ENCODE measurements at places on chromosomes 2 and 18.
A peak's percentile ranks its signal among the peaks of the same experiment; 100 is the strongest.

GRCh38 chr2:620004-620403, 57.2 kb downstream of the TMEM18 start:
- DNase-seq, result no peak

DNA sequence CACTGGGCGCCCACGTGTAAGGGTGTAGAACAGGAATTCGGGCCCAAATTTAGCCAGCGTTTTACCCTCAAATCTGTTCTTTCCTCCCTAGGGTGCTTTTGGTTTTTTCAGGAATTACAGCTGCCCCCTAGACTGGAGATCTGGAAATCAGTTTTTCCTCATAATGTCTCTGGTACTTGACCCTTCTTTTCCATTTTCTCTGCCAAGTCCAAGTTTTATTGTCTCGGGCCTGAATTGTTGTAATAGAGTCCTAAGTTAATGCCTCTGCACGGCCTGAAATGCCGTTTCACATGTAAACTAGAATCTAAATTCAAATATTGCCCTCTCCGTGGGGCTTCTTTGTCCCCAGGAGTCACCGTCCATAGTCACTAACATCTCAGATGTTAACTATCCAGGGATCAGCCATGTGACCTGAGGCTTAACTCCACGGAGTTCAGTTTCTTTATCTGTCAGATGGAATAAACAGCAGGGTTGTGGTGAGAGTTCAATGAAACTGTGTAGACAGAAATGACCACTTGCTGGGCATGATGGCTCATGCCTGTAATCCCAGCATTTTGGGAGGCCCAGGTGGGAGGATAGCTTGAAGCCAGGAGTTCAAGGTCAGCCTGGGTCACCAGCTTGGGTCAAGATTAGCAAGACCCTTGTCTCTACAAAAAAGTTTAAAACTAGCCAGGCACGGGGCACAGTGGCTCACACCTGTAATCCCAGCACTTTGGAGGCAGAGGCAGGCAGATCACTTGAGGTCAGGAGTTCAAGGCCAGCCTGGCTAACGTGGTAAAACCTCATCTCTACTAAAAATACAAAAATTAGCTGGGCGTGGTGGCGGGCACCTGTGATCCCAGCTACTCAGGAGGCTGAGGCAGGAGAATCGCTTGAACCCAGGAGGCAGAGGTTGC, 12.7 kb upstream of the CABLES1 start:
- DNase-seq, result no peak

DNA sequence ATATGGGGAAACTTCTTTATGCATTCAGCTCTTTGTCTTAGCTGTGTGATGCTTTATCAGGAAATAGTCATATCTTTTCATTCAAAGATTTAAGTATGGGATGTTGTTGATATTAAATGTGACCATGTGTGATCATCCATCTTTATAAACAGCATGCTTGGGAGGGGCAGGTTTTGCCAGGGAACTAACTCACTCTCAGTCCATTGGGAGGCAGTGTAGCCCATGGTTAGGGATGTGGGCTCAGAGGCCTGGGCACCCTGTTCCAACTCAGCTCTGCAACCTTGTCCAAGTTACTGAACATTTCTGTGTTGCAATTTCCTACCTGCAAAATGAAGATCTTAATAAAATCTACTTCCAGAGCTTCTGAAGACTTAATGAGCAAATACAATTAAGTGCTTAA, 92.0 kb upstream of the BCL2L11 start:
- no peak for DNase-seq

DNA sequence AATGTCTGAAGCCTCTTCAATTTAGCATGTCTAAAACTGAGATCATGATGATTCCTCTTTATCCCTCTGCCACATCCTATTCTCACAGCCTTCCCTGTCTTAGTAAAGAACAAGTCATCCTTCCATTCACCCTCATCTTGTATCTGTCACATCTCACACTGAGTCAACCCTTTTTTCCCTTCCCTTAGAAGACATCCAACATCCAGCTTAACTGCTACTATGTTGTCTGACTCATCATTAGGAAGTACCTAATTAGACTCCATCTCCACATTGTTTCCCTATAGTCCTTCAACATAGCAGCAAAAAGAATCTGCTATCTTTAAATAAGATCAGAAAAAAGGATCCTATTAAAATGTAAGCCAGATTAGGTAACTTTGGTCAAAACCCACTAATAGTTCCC, 85.2 kb upstream of the GRB14 start:
- no peak for DNase-seq

GRCh38 chr2:136308611-136309010, 190.7 kb upstream of the CXCR4 start:
- no peak for DNase-seq

DNA sequence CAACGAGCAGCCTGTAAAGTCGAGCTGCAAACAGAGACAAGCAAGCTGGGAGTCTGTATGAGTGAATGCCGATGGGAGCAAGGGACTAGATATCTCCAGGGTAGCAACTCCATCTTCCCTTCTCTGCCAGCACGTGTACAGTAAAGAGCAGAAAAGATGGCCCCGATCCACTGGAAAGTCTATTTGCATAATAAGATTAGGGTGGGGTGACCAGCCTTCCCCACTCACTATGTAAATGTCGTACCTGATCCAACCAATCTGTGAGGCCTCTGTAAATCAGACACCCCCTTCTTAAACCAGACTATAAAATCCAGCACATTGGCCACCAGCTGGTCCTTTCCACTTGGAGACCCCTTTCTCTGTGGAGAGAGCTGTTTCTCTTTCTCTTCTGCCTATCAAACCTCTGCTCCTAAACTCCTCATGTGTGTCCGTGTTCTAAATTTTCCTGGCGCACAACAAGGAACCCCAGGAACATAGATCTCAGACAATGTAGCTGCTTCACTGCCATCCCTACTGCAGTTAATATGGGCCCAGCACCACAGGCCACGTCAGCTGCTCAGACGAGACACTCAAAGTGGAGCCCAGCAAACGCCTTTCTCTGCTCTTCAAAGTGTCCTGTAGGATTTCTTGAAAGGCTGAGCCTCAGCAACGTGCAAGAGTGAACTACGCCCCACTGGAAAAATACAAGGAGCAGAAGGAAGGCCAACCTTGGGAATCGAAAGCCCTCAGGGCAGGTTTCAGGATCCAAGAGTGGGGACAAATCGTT, 26.1 kb downstream of the DIPK1C start:
- DNase-seq, result no peak

DNA sequence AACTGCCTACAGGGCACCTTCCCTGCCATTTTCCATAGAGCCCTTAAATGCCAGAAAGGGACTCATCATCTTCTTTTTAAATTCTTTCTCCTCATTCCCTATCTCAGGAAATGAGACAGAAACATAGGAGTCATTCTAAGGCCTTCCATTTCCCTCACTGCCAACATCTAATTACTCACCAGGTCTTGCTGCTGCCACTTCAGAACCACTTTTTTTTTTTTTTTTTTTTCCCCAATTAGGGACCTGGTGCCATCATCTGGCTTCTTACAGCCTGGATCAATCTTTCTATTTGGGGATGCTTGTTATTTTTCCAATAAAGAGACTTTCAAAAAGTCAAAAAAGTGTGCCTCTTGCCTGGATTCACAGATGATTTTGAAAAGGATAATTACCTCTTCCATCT, 373.4 kb downstream of the LPIN1 start:
- DNase-seq, result no peak

GRCh38 chr2:237125967-237126366, 40.3 kb downstream of the COPS8 start:
- DNase-seq, result no peak

DNA sequence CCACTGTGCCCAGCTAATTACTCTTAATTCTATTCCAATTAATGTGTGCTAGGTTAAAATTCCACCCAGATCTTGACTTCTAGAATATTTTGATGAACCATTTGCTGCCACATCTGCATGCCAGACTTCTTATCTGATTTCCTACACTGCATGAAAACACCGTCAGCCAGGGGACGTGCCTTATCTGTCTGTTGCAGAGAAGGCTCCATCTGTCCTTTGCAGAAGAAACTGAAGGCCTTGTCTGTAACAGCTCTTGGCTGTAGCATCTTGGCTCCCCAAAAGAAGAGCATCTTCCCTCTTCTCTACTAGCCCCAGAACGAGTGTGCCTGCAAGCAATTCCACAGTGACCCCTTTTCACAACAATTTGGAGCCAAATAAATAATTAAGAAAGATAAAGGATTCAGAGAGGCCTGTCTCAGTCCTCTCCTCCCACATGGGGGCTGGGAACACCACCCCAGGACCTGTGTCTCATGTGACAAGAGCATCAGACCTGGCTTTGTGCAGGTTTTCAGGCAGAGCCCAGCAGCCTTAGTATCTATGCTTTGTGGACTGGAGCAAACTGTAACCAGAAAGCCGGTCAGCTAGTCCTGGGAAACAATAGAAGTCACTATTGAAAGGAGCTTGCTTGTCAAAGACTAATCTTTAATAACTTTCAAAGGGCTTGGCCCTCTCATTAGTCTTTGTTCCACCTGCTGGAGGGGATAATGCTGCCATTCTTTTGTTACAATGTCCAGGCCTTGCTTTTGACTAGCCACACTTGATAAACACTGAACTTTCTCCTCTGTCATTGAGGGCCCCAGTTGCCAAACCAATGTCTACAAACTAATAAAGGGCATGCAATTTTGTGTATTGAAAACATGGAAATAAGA, 84.0 kb upstream of the NEUROD1 start:
- no peak for DNase-seq

DNA sequence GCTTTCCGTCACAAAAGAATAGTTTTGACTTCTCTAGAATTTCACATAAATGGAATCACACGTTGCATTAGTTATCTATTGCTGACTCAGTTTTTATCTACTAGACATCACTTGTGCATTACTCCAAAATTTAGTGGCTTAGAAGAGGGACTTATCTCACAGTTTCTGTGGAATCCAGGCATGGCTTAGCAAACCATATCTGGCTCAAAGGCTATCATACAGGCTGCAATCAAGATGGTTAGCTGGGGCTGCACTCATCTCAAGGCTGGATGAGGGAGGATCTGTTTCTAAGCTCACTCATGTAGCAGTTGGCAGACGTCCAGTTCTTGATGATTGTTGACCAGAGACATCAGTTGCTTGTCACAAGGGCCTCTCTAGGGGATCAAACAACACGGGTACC, 6.6 kb upstream of the DSC3 start:
- DNase-seq, result no peak

GRCh38 chr2:97675430-97676113, 6.1 kb downstream of the C2orf92 start:
- DNase-seq, result no peak

- DNase-seq, result no peak
Measured at GRCh38 chr2:105379741-105380186, 19.1 kb downstream of the FHL2 start.

- DNase-seq, result peak; percentile 4
Measured at GRCh38 chr2:165203689-165204559, at the start of gene SCN3A. SCN3A (minus strand) TSS chr2:165204050; CDS start chr2:165176394, 27,656 bp downstream.

DNA sequence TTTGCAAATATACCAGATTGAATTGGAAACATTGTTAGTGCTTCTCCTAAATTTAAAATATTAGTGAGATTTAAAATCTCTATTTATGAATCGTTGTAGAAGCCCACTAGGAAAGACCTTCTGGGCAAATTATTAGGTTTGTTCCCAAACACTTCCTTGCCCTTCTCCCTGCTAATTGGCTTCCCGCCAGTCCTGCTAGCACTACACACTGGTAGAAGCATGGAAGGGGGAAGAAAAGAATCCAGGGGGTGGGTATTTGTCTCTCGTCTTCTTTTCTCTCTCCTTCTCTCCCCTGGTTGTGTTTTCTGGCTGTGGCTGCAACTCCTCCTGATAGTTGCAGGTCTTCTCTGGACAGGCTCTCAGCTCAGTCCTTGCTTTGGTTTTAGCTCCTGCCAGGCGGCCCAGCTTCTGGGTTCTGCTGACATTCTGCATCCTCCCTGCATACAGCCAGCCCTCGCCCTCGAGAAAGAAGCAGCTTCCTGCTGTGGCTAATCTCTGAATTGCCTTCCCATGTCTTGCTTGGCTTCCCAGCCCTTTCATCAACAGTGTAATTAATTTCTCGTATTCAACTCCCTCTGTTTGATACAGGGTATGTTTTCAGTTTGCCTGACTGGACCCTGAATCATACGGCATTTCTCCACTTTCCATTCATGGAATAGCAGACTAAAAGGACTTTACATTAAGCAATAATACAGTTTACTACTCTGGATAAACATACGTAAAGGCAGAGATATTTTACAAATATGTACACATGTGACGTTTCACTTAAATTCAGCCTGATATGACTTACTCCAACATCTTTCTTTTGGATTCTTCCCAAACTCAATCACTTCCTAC, 6.9 kb upstream of the PARD3B start:
- no peak for DNase-seq

DNA sequence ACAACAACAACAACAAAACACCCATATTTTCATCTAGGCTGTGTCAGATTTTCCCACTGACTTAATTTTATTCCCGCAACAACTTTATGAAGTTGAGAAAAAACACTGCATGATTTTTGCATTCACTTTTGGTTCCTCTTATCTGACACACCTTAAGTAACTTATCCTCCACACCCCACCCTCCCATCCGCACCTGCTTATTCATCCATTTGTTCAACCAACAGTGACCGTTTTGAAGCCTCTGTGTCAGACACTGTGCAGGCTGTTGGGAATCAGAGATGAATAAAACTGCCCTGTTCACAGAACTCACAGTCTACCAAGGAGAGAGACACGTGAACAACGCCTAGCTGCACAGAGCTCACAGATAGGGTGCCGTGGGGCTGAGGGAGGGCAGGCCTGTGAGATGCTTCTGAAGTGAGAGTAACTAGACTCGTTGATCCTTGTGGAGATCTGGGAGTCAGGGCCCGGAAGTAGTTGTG, 7.4 kb downstream of the CNNM4 start:
- DNase-seq, result peak; percentile 62

GRCh38 chr2:193824474-193824873, 1629.7 kb upstream of the TMEFF2 start:
- DNase-seq, result no peak

GRCh38 chr2:140734992-140735391, 1395.8 kb downstream of the LRP1B start:
- no peak for DNase-seq

- DNase-seq, result peak; percentile 57
Measured at GRCh38 chr18:9613550-9614400, 584 bp downstream of the PPP4R1 start.

DNA sequence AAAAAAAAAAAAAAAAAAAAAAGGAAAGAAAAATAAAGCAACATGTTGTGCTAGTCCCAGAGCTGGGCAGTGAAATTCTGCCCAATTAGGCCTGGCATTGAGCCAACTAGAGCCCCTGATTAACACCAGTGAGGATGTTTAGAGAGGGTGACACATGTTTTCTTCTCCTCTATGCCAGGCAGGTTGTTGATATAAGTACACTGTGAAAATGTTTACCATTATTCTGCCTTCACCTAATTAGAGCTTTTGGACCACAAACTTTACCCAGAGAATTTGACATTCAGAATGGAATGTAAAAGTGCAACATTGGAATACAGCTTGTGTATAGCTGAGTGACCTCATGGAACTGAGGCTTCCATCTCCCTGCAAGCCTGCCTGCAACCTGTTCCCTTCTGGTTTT, 95.9 kb upstream of the MSH2 start:
- no peak for DNase-seq

- DNase-seq, result peak; percentile 91
Measured at GRCh38 chr2:113175042-113175628, 1.4 kb downstream of the PSD4 start.

Data from GM10248 (cell line).